ENCODE measurements at places on chromosomes 2 and 18. TPM values are rescaled to one million over a fixed set of nuclear protein-coding genes. Genes with fewer than 3 reads are reported as not detected.

CHCHD5 gene
- total RNA-seq, result 25.6 TPM

HS1BP3 gene
- total RNA-seq, result 24.3 TPM

- no peaks in the 10 kb centered on the region for H3K27me3 ChIP-seq
- H3K27ac ChIP-seq, result no peak overlapping the region
- peaks cover 4% of the 10 kb centered on the region for H3K4me1 ChIP-seq
- H3K4me3 ChIP-seq, result no peak overlapping the region
- peaks cover 21% of the 10 kb centered on the region for H3K36me3 ChIP-seq
- no peak for DNase-seq
Measured at GRCh38 chr2:38825956-38826355, 47.9 kb downstream of the GEMIN6 start.

DNA sequence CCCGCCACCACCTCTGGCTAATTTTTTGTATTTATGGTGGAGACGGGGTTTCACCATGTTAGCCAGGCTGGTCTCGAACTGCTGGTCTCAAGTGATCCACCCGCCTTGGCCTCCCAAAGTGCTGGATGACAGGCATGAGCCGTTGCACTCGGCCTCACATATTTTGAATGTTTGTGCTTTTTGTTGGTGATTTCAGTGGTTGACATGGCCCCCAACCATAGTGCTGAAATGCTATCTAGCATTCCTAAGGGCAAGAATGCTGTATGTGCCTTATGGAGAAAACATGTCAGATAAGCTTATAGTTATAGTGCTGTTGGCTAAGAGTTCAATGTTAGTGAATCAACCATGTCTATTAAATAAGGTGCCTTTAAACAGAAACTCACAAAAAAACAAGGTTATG is 8.9 kb downstream of the ZAP70 start:
- H3K4me1 ChIP-seq, result peaks cover 20% of the 10 kb centered on the region
- DNase-seq, result no peak

DNA sequence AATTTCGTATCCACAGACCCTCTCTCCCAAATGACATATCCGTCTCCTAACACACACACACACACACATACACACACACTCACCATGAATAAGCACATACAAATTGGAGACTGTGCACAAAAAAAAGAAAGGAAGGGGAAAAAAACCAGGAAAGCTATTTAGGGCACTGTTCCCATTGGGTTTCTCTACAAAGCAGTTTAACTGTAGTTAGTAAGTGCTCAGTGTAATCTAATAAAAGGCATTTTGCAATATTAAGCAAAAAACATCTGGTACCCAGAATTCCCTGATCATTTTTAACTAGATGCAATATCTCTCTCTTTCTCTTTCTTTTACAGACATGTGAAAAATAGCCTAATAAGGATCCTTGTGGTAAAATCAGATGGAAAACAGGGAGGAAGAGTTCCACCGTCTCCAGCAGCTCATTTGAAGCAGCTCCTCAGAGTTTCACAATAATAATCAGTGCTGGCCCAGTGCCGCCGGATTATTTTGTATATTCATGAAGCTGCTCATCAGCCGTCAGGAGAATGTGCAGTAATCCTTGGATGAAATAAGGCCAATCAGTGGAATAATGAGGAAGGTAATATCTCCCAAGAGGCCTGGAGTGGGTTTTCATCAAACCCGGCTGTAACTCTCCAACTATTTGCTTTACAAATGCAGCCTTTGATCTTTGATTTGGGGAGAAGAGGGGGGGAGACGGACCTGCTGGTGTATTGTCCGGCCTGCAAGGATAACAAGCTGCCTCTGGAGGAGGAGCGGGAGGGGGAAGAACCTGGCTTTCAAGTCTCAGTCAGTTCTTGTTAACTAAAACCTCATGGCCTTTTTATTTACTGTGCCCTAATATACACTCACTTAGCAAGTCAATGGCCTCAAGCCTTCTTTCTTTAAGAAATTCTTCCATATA is 227.6 kb upstream of the SMIM21 start:
- no peak for DNase-seq
- peak overlapping the region; percentile 16 for H3K4me3 ChIP-seq
- H3K27me3 ChIP-seq, result peaks cover 7% of the 10 kb centered on the region
- H3K36me3 ChIP-seq, result peaks cover 3% of the 10 kb centered on the region
- no peak overlapping the region for H3K27ac ChIP-seq

- no peaks in the 10 kb centered on the region for H3K27me3 ChIP-seq
- H3K36me3 ChIP-seq, result no peaks in the 10 kb centered on the region
- H3K4me1 ChIP-seq, result peaks cover 7% of the 10 kb centered on the region
- no peak for DNase-seq
Measured at GRCh38 chr18:62710417-62710816, 4.9 kb upstream of the PHLPP1 start.

DNA sequence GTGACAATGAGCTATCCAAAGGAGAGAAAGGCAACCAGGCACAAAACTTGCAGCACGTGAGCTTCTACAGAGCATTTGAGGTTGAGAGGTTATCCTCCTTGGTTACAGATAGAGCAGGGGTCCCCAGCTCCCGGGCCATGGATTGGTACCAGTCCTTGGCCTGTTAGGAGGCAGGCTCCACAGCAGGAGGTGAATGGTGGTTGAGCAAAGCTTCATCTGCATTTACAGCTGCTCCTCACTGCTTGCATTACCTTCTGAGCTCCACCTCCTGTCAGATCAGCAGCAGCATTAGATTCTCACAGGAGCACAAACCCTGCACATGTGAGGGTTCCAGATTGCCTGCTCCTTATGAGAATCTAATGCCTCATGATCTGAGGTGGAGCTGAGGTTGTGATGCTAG is 57.8 kb upstream of the ST8SIA3 start:
- no peak overlapping the region for H3K27ac ChIP-seq
- H3K27me3 ChIP-seq, result peaks cover 6% of the 10 kb centered on the region
- no peak overlapping the region for H3K4me3 ChIP-seq
- no peaks in the 10 kb centered on the region for H3K36me3 ChIP-seq
- DNase-seq, result no peak

- H3K4me3 ChIP-seq, result peak overlapping the region; percentile 89
- H3K27ac ChIP-seq, result peak overlapping the region; percentile 85
- DNase-seq, result no peak
- H3K27me3 ChIP-seq, result peaks cover 4% of the 10 kb centered on the region
Measured at GRCh38 chr2:69742322-69742952, 503 bp downstream of the ANXA4 start.

GRCh38 chr2:46815121-46815802 is 100.3 kb downstream of the MCFD2 start:
- H3K4me1 ChIP-seq, result peaks cover 15% of the 10 kb centered on the region
- no peak overlapping the region for H3K27ac ChIP-seq
- H3K27me3 ChIP-seq, result peaks cover 3% of the 10 kb centered on the region
- H3K36me3 ChIP-seq, result no peaks in the 10 kb centered on the region

DNA sequence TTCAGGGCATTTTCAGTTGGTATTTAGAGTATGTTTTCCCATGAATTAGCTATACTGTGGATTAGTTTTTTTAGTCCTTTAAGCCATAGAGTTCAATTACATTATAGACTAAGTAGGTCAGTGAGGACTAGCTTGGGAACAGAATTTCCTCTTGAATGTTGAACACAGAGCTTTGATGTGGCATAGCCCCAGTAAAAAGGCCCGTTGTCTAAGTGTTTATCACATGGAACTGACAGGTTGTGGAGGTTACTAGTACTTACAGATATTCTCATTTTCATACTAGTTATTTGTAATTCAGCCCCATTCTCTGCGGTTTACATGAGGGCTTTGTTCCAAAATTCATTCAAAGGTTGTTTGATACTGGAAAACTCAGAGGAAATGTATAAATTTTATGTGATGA is 6.2 kb downstream of the INSIG2 start:
- peaks cover 32% of the 10 kb centered on the region for H3K4me1 ChIP-seq
- H3K36me3 ChIP-seq, result peaks cover 10% of the 10 kb centered on the region
- no peak overlapping the region for H3K27ac ChIP-seq
